ENCODE measurements at places on chromosomes 1 and 21.

GRCh38 chr1:178633056-178633455 lies 92.0 kb upstream of the RALGPS2 start:
- no peak for DNase-seq

DNA sequence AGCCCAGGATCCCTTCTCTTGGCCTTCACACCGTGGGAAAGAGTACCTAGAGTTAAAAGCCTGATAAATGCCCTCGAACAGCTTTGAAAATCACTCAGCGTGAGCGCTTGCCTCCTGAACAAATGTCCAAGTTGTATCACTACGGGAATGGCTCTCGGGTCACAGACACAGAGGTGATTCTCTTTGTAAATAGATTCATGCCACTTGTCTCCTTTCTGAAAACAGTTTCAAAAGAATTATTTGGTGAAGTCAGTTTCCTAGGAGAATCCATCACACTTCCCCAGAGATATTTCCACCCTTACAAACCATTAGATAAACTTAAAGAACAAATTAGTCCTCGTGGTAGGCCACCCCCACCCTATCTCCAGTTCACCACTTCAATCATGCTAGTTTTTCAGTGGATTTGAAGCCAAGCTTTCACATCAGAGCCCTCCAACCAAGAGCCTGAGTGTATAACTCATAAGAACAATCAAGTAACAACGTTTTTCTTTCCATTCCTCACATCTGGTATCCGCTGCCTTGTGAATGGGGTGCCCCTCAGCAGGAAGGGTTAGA lies 132.9 kb downstream of the SLC30A10 start:
- DNase-seq = no peak

- no peak for DNase-seq
Observed at GRCh38 chr1:111725192-111725591, 14.0 kb downstream of the INKA2 start.

GRCh38 chr1:238674316-238674715 lies 712.1 kb upstream of the CHRM3 start:
- no peak for DNase-seq

DNA sequence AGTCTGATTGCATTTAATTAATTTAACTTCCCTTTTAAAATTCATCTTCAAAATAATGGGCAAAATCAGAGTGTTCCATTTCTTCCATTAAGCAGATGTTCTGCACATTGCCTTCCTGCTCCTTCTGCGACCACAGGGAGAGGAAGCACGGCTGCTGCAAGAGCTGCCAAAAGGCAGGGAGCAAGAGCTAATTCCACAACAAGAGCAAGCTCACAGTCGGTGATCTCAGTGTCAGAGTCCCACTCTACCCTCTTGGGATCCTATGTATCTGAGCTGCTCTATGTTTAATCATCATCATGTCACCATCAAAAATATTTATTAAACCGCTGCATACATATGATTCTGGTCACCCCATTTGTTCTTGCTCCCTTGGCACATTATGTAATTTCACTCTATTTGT lies 255.3 kb upstream of the CAMK1G start:
- no peak for DNase-seq

- DNase-seq = no peak
Observed at GRCh38 chr21:21029164-21029563, 31.0 kb downstream of the NCAM2 start.

- DNase-seq = no peak
Observed at GRCh38 chr1:30548294-30548693, 175.1 kb downstream of the MATN1 start.

DNA sequence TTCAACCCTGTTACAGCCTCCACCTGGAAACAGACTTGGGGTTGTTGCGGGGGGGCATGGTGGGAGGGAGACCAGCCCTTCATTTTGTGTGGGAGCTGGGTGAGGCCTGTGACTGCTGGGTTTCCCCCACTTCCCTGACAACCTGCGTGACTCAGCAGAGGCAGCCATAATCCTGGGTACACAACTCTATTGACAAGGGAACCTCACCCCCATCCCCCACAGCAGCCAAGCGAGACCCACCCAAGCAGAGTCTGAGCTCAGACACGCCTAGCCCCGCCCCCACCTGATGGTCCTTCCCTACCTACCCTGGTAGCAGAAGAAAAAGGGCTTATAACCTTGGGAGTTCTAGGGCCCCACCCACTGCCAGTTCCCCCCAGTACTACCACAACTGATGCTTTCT lies 8.0 kb upstream of the CCDC190 start:
- no peak for DNase-seq

- DNase-seq = no peak
Observed at GRCh38 chr1:230348386-230349019, 77.6 kb downstream of the PGBD5 start.

DNA sequence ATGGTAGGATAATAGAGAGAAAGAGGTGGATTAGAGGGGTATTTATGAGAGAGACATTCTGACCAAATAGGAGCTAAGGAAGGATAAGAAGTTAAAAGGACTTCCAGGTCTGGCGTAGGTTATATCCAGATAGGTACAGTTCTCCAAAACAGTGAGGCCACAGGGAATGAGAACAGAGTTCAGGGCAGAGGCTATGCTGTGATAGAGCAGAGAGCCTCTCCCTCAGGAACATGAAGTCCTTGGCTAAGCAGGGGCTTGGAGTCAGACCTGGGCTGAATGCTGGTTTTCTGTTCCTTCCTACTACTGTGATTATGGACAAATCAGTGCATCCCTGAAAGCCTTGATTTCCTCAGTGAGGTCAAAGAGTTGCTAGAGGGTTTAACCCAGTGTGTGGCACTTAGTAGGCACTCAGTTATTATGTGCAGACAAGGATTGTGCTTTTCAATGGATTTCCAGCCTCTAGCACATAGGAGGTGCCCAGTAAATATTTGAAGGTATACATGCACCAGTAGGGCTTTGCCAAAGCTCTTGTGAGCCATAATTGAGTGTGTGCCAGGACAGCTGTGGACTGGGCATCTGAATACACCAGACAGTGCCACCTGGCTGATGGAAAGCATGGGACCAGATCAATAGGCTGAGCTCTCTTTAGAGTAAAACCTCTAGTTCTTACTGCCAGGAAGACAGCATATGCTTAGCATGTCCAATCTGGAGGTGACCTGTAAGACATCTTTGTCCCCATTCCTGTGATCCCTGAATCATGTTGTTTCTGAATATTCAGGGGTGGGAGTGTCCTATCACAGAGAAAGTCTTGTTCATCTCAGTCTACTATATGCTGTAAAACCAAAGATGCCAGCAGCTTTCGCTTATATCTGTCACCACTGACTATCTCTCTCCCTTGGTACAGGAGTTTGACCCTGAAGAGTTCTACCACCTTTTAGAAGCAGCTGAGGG lies 111.1 kb downstream of the PIK3R3 start:
- DNase-seq = no peak

DNA sequence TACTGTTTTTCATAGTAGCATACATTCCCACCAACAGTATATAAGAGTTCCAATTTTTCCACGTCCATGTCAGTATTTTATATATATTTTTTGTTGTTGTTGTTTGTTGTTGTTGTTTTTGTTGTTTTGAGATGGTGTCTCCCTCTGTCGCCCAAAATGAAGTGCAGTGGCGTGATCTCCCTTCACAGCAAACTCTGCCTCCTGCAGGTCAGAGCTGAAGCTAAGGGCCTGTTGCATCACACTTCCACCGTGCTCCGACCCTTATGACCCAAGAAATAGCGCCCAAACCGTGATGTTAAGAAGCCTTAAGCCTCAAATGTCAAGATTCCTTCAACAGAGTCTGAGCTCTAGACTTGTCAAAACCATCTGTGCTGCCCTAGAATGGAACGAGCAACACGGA lies 2032.3 kb downstream of the MRPL39 start:
- DNase-seq = no peak

- DNase-seq = peak; percentile 93
Observed at GRCh38 chr1:204417074-204417997, 5.7 kb upstream of the PPP1R15B start.

DNA sequence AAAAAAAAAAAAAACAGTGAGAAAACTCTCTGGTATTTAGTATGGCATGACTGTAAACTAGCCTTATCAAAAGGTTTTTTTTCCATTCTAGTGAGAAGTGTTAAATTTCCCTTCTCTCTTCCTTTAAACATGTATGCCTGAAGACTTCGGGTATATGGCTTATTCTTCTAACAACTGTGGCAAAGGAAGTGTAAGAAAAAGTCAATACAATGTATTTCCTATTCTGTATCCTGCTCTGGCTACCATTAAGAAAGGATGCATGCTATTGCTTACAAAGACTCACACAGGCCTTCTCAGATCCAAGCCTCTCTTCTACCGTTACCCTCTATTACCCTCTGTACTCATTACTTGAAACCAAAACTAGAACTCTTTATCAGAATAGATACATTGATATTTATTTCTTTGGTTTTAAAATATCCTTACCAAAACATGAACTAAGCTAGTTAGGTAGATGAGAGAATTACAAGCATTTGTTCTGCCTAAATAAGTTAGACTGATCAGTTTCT lies 8.4 kb downstream of the CEPT1 start:
- DNase-seq = no peak

DNA sequence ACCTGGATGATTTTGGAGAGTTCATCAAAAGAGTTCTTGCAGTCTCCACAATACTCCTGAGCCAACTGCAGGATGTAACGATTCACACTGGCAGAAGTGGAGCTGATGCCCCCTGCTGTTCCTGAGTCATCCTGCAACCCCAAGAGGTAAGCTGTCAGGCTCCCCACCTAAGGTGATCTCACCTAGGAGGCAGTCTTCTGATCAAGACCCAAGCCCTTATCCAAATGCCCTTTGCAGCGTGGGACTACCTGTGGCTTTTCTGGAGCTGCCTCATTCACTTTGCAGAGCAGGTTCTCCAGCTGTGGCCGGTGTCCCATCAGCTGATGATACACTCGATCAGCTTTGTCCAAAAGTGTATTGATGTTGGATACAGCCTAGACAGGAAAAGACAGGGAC lies 96.4 kb downstream of the UBR4 start:
- peak; percentile 20 for DNase-seq

DNA sequence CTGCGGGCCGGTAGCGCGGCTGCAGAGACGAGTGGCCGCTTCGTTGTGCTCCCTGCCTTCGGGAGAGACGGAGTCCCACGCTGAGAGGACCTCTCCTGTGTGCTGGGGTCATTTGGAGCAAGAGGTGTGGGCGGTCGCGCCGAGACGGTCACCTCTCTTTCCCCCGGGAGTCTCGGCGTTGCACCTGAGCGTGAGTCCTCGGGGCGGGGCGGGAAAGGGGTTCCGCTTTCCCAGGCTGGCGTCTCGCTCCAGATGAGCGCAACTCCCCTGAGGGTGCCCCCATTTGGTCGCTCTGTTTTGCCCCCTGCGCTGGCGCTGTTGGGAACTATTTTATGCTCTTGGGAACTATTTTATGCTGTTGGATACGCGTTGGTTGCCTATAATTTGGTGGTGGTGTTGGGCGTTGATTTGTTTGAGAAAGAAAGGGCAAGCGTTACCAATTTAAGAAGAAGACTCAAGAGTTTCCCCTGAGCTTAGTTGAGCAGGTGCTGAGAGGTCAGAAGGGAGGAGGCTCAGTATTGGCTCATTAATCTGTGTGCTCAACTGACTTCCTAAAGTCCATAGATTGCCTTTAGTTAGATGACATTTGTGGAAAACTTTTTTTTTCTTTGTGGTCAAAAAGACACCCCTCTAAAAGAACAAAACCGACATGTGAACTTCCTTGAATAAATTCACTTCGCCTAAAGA lies 683 bp downstream of the LRRC8B start:
- DNase-seq = peak; percentile 39

DNA sequence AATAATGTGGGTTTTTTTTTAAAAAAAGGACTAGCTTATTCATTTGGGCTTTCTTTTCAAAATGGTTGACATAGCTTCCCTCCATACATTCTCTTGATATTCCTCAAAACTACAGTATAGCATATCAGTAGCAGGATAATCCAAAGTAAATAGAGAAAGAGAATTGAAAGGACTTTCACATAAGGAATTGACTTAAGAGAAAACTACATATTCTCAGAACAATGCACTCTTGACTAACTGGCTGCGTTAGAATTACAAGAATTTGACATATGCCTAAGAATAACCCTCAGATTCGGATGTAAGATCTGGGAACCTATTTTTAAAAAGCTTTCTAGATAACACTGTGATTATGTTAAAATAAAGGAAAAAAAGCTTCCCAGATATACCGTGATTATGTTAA lies 3.1 kb downstream of the PRKAB2 start:
- DNase-seq = no peak

GRCh38 chr1:58699011-58699762 lies 675 bp downstream of the MYSM1 start:
- peak; percentile 34 for DNase-seq

DNA sequence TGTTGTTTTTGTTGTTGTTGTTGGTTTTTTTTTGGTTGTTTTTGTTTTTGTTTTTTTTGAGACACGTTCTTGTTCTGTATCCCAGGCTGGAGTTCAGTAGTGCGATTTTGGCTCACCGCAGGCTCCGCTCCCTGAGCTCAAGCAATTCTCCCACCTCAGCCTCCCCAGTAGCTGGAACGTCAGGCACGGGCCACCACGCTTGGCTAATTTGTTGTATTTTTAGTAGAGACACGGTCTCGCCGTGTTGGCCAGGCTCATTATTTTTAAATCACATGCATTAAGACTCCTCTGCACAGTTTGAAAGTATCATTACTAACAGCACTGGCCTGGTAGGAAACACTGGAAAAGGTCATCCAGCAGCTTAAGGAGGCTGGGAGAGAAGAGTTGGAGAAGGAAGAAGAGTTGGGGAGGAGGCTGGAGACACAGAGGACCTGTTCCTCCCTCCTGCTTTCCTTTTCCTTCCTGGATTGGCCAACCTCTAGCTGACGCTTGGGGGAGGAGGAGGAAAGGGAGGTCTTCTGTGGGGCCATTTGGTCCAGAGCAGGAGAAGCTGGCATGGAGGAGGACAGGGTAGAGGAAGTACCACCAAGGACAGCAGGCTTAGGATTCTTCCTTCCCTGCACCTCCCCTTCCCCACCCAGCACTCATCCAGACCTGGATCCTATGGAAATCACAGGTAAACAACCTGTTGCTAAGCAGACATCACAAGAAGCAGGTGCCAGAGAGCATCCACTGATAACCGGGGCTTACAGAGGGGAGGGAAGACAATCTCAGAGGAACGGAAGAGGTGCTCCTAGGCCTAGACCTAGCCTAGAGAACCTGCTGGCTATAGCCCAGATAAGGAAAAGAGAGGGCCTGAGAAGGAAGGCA lies 71.9 kb upstream of the GOLT1A start:
- peak; percentile 12 for DNase-seq

DNA sequence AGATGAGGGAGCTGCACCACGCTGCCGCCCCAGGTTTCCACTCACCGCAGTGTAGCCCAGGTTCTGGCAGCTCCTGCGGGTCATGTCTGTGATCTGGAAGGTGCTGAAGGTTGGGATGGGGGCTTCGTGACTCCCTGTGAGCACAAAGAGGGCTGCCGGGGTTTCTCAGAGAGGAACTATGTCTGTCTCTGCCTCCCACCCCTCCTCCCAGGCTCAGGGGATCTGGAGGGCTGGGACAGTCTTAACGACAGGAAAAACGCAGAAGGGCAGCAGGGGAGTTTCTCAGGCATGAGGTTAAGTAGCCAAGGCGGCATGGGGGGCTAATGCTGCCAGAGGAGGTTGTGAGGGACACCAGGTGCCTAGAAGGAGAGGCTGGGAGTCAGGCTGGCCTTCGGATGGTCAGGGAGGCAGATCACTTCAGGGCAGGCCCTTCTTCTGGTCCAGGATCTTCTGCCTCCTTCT lies 656 bp downstream of the SH2D2A start:
- DNase-seq = no peak

- DNase-seq = no peak
Observed at GRCh38 chr1:229716704-229717103, 90.7 kb downstream of the URB2 start.

GRCh38 chr1:231020139-231020601 lies 19.9 kb downstream of the FAM89A start:
- peak; percentile 31 for DNase-seq

- DNase-seq = no peak
Observed at GRCh38 chr1:37722181-37723071, 30.1 kb downstream of the CDCA8 start.

Measured in suppressor macrophage treated with lipopolysaccharide for 1 hour (primary cell).